T47D (cell line): ENCODE measurements at places on chromosomes 5 and 9.
A peak's percentile ranks its signal among the peaks of the same experiment; 100 is the strongest.

GRCh38 chr5:151156507-151157420 is 815 bp downstream of the ANXA6 start:
- no peak for DNase-seq

- no peak for DNase-seq
These were observed 20.2 kb downstream of the UBE2R2 start for GRCh38 chr9:33837138-33837537.

DNA sequence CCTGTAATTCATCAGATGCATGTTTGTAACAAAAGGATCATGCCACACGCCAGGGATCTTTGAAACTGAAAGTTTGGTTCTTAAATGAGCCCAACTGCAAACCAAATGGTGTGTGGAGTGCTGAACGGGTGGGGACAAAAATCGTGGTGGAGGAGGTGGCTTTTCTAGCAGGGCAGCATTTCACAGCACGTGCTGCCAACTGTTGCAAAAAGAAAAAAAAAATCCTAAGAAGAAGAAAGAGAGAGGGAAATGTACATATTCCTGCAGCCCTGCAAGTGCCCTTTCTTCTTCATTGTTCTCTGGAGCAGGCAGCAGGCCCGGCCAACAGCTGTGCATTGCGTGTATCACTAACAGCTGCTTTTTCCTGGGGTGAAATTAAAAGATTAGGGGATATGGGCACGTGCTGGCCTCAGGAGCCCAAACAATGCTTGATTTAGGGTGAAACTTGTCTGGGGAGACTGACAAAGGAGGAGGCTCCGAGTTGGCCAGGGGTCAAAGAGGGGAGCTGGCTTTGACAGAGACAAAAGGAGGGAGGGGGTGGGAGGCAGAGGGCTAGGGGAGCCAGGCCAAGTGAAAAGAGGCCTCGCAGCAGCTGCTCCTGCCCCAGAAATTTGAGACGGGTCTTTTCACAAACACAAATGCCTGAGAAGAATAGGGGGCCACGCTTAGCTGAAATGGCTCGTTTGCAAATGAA is 73.0 kb downstream of the GADD45G start:
- DNase-seq = no peak

DNA sequence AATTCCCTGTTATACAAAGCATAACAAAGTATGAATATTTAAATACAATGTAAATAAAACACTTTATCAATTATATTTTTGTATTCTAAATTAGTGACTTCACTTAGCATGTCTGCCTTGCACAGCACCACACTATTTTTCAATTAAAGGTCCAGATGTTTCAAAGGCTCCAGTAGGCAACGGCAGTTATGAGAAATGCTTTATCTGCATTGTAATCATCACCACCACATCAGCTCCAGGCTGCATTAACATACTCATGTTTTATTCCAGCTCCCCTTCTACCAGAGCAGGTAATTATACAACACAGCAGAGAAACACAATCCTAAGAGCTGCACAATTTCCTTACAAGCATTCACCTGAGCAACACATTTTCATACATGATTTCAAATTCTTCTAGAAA is 102.8 kb downstream of the MAPKAP1 start:
- DNase-seq = no peak

DNA sequence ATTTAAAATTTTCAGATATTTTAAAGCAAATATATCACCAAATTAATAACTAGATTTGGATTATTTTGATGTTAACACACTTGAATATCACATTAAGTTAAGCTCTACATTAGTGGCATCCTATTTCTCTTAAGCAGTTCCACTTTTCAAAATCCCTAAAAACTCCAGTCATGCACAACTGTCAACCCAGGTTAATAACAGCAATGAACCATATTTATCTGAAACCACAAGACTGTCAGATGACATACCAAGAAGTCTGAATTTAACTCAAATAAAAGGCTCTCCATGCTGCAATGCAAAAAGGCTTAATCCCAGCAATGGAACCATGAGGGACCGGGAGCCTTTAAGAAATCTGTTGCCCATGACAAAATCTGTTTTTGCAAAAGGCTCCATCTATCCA is 27.5 kb downstream of the FNIP1 start:
- DNase-seq = no peak

GRCh38 chr9:124291801-124292396 is 34.1 kb downstream of the NEK6 start:
- no peak for DNase-seq

DNA sequence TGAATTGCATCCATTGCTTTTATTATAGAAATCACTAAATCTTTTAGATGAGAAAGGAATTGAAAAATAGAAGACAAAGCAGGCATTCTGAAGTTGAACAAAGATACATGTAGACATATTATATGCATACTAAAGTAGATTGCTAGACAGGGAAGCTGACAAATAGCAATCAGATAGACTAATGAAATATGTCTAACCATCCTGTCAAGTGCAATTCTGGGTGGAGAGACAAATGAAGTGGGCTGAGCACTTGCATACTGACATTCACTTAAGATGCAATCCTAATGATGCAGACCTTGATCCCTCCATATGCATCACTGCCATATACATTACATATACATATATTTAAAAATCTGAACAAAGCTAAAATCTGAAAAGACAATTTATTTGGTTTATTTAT is 1130.0 kb upstream of the CDH6 start:
- DNase-seq = no peak

DNA sequence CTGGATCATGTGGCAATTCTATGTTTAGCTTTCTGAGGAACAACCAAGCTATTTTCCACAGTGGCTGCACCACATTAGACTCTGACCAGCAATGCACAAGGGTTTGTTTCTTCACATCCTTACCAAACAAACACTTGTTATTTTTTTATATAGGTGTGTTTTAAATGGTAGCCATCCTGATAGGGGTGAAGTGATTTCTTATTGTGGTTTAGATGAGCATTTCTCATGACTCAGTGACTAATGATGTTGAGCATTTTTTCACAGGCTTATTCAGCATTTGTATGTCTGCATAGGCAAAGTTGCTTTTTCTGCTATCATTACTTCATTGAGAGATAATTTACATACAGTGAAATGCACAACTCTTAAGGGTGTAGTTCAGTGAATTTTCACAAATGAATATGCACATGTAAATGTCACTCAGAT is 36.0 kb downstream of the ANKRD33B start:
- DNase-seq = no peak

GRCh38 chr5:38207343-38207742 is 51.0 kb upstream of the EGFLAM start:
- DNase-seq = no peak

GRCh38 chr9:116000748-116001329 is 152.8 kb upstream of the PAPPA start:
- peak; percentile 41 for DNase-seq

GRCh38 chr9:31304576-31304975 is 1079.9 kb upstream of the ACO1 start:
- no peak for DNase-seq

GRCh38 chr9:96646081-96646991 is 8.8 kb downstream of the PRXL2C start:
- no peak for DNase-seq

DNA sequence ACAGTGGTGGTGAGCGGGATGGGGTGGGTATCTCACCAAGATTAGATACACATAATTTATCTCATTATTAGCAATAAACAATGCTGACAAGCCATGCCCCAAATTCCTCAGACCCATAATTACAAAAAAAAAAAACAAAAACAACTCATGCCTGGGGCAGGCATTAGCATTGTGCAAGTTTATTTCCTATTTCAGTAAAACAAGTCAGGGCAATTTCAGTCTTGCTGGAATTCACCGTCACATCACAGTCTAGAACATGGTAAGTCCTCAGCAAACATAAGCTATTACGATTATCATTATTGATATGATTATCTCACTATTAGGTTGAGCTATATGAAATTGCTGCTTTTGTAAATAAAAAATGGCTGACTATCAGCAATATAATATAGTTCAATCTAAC is 57.5 kb upstream of the GNAQ start:
- DNase-seq = no peak

DNA sequence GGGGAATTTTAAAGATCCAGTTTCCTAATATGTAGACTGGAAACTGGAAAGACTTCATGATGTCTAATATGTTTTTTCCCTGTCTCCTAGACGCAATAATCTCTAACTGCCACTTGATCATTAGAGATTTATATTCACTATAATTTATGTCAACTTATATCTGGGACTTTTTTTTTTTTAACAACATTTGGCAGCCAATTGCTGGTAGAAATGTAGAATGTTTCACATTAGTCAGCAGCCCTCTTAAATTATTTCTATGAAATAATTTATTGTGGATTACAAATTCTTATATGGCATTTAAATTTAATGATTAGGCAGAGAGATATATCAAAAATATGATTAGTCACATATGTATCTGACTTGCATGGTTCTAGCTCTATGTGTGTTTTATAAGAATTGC is 48.2 kb downstream of the TMEM174 start:
- no peak for DNase-seq

- DNase-seq = no peak
These were observed 18.1 kb downstream of the CCNH start for GRCh38 chr5:87394411-87395165.

DNA sequence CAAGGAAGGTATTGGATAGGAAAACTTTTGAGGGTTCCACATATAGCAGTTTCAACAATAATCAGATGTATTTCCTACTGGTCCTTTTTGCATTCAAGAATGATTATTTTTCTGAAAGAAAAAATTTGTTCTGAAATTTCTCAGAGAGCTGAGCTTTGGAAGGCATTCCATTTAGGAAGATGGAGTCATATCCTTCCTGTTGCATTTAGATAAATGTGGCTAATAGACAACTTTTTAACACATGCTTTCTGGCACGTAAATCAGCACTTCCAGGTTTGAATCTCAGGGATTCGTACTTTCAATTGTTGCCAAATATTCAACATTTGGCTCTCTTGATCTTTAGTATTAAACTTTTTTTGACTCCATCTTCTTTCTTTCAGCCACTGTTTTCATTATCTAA is 24.8 kb upstream of the TLR4 start:
- DNase-seq = no peak

GRCh38 chr9:135570456-135570855 is 8.9 kb downstream of the PAEP start:
- DNase-seq = no peak

GRCh38 chr9:126111556-126111955 is 215.1 kb upstream of the MVB12B start:
- no peak for DNase-seq

- DNase-seq = no peak
These were observed 14.4 kb upstream of the GDA start for GRCh38 chr9:72134801-72135200.

GRCh38 chr9:129080298-129080600 is 662 bp upstream of the DOLPP1 start:
- DNase-seq = no peak

- no peak for DNase-seq
These were observed 55.1 kb downstream of the HMGCS1 start for GRCh38 chr5:43258116-43258515.

- DNase-seq = no peak
These were observed 6.6 kb downstream of the C1QTNF2 start for GRCh38 chr5:160363660-160364395.

GRCh38 chr9:35313916-35314315 is 152.1 kb downstream of the UNC13B start:
- no peak for DNase-seq

DNA sequence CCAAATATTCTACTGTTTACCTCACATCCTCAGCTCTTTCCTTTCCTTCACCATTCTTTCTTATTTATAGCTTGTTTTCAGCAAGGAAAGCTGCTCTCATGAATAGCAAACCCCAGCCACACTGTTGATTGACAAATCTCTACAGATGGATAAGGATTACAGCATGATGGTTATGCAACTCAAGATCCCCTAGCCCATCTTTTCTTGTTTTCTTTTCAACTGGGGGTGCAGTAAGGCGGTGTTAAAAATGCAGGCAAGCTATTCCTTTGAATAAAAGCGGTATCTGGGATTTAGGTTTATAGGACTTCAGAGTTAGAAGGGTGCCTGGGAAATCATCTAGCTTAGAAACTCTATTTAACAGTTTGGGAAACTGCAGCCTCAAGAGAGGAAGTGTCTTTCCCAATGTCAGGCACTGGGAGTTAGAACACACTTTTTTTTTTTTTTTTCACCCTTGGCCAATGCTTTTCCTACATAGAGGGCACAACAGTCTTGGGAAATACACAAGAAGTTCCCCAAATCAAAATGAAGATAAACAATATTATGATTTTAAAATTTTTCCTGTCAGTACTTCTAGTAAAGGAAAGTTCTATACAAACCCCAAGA is 2.6 kb downstream of the SPARC start:
- DNase-seq = no peak

GRCh38 chr5:104556957-104557356 is 994.4 kb upstream of the NUDT12 start:
- DNase-seq = no peak

GRCh38 chr5:167247816-167248215 is 1043.6 kb upstream of the WWC1 start:
- DNase-seq = no peak

GRCh38 chr5:153885141-153885540 is 153.6 kb downstream of the FAM114A2 start:
- DNase-seq = no peak

- DNase-seq = no peak
These were observed 45.3 kb upstream of the ITGA2 start for GRCh38 chr5:52943808-52944207.

GRCh38 chr5:94485067-94485466 is 133.3 kb downstream of the KIAA0825 start:
- DNase-seq = no peak

GRCh38 chr9:34366365-34366764 is 10.3 kb downstream of the MYORG start:
- DNase-seq = no peak

DNA sequence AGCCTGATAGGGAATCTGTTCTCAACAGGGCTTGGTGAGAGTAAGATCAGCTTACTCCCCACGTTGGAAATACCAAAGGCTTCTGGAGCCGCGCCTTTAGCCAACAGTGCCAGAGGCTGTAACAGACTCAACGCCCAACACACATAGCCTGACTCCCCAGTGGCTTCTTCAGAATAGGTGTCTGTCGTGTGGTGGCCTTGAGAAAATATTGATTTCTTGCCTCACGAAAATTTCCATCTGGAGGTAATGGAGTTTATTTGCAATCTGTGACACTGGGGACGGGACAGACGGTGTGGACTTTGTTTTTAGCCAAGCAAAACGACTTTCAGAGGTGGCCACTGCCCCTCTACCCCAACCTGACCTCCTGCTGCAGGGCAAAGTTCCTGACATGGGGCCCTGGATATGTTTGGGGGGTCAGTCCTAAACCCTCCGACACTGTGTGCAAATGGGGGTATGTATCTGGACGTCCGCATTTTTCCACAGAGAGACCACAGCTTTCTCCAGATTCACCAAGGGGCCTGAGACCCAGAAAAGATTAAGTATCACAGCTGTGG is 189.3 kb downstream of the CDK5RAP2 start:
- no peak for DNase-seq
